ENCODE measurements at places on chromosomes 6 and 20.

DNA sequence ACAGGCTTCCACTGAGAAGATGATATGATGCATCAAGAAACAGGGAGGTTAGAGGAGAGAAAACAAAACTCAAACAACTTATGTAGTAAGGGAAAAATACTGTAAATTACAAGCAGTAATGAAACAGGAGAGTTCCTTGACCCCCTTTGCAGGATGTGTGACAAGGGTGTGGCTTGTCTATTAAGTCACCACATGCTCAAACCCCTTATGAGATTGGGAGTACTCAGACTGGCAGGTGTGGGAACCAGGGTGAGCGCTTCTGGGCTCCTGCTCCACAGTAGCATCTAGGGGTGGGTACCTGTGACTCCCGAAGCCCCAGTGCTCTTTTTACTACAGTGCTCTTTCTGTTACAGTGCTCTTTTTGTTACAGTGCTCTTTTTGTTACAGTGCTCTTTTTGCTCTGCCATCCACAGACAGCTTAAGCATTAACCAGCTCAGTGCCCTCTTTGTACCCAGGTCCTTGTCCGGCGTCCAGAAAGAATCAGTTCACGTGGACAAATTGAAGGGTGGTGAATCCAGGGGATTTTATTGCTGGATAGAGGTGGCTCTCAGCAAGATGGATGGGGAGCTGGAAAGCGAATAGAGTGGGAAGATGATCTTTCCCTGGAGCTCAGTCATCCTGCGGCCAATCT is 28.7 kb downstream of the OLIG3 start:
- DNase-seq, result no peak

DNA sequence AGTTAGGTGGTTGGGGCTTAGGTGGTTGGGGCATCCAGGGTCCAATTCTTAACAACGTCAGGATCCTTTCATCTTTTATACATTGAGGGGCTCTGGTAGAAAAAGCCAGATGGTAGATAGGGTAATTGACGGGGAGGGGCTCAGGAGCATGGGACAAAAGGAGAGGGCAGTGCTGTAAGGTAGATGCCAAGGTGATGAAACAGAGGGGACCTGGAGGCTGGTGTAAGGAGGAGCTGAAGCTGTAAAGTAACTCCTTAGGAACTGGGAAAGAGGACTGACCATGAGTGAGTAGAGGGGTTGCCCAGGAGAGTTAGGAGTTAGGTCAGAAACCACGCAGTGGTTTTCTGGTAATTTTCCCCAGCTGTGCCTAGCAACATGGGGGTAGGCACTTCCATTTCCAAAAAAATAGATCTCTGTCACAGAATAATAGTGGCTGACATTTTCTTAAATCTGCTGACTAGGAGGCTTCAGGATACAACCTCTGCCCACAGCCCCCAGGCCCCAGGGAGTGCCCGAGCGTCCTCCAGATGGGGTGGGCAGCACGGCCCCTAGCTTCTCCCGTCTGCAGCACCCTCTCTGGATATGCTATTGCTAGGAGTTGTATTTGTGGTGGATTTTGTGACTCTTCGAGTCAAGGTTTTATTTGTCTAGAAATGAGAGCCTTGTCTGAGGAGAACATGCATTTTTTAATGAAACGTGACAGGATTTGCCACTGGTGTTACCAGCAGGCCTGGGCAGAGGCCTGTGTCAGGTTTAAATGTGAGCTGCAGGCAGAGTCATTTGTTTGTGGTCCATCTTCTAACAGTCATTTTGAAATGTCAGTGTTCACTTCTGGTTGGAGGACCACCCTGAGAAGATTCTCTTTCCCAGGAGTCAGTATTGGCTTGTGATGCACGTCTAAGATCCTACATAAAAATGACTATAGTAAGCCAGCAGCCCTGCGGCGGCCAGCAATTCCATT is 44.6 kb downstream of the TULP4 start:
- DNase-seq, result no peak

DNA sequence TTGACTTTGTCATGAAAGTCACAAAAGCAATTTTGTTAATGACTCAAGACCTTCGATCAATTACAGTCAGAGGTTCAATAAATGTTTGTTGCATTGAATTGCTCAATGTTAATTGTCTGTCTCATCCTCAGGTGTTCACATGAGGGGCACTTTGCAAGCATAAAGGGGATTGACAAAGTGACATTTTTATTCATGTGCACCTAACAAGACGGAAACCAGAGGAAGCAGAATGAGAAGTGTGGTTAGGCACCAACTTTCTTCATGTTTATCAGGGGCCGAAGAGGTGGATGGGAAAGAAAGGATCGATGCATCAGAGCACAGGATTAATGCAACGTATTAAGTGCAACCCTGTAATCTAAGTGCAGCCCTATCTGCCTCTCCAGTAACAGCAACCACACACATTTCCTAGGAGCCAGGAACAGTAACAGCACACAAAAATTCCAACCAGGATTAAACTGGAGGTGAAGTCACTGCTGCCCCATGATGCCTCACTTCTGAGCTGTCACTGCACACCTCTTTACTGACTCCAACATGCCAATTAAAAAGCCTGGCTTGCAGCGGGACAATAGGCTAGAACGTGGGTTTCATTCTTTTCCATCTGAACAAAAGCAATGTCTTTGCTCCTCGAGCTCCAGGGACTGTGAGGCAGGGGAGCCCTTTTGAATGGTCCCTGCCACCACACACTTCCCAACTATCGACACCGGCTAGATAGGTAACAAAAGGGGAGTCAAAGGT is 262.7 kb downstream of the CD83 start:
- DNase-seq, result no peak

GRCh38 chr6:84788689-84789088 is 24.3 kb upstream of the TBX18 start:
- DNase-seq, result no peak

DNA sequence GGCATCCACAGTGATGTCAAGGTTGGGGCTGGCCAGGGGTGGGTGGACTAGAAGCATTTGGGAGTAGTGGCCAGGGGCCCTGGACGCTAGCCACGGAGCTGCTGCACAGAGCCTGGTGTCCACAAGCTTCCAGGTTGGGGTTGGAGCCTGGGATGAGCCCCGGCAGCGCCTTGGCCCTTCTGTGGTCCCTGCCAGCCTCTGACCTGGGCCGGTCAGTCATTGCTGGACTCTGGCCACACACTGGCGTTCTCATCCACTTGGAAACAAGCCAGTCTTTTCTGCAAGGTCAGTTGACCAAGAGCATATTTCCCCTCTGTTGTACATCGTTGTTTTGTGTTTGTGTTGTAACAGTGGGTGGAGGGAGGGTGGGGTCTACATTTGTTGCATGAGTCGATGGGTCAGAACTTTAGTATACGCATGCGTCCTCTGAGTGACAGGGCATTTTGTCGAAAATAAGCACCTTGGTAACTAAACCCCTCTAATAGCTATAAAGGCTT is 8.4 kb downstream of the PSMA7 start:
- no peak for DNase-seq
